Inflammatory macrophage treated with lipopolysaccharide for 1 hour (primary cell): ENCODE measurements at places on chromosomes 4 and X.
A peak's percentile ranks its signal among the peaks of the same experiment; 100 is the strongest.

- DNase-seq = no peak
Observed at GRCh38 chr4:147772459-147772969, 40.6 kb downstream of the ARHGAP10 start.

DNA sequence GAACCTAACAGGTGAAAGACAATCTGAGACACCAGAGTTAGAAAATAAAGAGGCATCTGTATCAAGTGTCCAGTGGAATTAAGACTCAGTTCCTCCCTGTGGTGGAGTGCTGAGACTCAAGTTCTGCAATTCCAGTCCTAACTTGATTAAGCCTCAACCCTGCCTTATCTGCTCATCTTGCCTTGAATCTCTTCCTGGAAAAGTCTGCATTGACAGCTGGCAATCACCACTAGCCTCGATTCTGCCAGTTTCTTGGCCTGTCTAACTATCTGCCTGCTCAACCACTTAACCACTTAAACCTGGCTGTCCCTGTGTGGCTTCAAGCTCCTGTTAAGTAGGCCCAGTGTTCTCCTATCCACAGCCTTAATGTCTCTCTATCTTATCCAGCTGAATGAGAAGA is 22.4 kb upstream of the NEIL3 start:
- no peak for DNase-seq

DNA sequence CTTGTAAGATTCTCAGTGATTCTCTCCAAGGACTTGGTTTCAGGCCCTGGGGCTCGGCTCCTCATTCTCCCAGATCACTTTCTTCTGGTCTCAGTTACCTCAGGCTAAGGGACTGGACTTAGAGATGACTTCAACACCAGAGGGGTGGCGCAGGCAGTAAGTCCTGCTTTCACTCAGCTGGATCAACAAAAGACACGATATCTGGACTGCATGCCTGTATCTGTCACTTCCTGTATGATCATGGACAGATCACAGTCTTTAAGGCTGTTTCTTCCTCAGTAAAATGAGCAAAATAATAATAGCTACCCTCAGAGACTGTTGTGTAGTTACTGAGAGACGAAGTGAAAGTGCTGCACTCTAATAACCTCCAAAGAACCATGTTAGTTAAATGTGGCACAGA is 19.5 kb upstream of the CXCR3 start:
- DNase-seq = no peak

DNA sequence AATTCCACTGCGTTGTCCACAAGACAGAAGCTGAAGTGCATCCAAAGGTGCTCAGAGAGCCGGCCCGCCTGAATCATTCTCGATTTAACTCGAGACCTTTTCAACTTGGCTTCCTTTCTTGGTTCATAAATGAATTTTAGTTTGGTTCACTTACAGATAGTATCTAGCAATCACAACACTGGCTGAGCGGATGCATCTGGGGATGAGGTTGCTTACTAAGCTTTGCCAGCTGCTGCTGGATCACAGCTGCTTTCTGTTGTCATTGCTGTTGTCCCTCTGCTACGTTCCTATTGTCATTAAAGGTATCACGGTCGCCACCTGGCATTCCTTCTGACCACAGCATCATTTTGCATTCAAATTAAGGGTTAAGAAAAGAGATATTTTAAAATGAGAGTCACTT is 115.5 kb downstream of the NFKB1 start:
- no peak for DNase-seq

DNA sequence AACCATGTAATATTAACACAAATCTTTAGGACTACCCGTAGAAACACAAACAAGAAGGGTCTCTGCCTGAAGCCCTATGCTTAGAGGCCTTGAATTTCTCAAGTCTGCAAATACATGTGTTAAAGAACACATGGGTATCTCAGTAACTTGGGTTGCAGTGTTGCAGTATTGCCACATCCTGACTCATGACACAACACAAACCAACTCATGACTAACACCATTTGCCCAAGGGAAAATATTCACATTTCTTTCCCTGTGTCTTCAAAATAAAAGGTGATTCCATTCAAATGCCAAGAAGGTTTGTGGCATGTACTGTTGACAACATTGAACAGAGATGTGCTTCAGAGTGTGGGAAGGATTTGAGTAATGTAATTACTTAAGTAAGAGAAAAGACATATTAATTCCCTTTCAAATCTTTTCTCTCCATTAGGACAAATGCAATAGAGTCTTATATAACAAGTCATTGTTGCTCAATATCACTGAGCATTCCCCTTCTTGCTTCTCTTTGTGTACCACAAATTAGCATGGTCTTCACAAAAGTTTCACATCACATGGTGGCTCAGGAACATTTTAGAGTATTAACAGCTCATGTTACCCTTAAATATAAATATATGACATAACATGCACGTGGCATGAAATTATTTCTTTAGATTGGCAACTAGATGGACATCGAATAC is 487.1 kb downstream of the STPG2 start:
- no peak for DNase-seq

DNA sequence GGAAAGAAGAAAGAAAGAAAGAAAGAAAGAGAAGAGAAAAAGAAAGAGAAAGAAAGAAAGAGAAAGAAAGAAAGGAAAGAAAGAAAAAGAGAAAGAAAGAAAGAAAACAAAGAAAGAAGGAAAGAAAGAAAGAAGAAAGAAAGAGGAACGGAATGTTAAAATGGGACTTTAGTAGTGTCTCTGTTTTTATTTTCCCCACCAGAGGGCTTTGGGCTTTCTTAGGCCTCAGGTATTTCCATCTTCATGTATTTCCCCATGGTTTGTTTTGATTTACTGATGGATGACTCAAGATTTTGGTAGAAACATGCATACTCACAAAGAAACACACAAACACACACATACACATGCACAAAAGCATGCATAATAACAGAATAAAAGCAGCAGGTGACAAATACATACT is 181.2 kb downstream of the AFF2 start:
- no peak for DNase-seq

DNA sequence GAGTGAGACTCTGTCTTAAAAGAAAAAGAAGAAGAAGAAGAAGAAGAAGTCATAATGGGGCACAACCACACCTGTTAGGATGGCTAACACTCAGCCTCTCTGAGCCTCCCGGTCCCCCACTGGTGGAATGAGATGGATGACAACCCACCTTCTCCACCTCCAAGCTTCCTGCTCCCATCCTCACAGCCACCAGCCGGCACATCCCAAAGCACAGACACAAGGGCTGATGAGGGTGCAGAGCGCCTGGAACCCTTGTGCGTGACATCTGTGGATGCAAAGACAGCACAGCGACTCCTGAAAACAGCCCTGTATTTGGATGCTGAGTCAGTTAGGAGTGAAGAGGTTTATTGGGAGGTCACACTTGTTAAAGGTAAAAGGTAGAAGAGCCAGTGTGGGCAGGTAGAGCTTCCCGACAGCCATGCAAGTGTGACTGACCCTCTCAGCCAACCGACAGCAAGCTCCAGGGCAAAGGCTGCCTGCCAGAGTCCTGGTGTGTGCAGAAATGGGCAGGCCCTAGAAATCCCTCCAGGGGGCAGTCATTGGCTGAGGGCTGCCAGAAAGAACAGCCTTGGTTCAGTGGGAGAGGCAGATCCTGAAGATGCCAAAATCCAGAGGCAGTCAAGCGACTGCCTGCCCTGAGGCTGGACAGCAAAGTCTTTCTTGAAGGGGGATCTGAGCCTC is 26.6 kb upstream of the MAN2B2 start:
- DNase-seq = peak; percentile 8

- no peak for DNase-seq
Observed at GRCh38 chr4:137694138-137694537, 161.8 kb upstream of the PCDH18 start.

DNA sequence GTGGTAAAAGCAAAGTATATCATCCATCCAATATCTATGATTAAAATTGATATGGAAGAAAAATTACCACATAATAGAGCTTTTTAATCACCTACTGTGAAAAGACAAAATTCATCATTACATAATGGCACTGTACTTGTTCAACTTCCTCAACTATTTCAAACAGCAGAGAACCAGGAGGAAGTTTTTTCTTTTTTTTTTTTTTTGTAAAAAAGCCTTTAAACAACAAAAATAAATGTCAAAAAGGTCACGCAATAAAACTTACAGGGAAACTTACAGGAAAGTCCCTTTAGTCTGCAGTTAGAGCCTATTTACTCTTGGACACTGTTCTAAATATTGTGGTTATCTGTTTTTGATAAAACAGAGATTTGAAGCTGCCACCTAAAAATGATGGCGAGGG is 4.8 kb downstream of the PDGFC start:
- peak; percentile 68 for DNase-seq

DNA sequence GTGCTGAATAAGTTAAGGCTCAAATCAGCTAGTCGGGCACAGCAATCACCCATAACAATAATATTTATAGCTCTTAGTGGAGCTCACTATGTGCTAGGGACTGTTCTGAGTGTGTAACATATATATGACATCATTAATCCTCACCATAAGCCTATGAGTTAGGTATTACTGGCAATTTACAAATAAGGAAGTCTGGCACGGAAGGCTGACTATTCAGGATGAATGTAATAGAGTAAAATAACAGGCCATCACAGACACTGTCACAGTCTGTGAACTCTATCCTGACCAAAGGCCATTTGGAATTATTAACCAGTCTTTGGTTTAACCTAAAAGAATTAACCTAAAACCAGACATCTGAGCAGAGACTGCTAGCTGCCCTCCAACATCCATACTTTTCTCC is 119.3 kb downstream of the C4orf51 start:
- peak; percentile 28 for DNase-seq

DNA sequence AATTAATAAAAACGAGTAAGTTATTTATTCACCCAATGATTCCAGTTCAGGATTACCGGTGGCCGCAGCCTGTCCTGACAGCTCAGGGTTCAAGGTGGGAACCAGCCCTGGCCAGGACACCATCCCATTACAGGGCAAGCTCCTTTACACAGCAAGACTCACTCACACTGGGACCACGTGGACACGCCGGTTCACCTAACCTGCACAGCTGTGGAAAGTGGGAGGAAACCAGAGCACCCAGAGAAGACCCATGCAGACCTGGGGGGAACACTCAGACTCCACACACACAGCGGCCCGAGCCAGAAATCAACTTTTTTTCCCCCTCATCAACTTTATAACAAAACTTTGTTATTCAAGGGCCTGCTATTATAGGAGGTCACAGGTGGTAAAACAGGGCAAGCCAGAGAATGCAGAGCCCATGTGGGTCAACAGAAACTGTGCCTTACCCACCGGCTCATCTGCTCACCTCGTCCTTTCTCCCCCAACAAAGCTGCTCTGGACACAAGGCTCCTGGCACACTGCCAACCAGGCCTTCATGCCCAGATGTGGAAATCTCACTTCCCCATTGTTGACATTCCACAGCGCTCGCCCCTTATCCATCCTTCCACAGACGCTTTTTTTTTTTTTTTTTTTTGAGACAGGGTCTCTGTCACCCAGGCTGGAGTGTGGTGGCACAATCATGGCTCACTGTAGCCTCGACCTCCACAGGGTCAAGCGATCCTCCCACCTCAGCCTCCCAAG is 8.0 kb upstream of the ODAPH start:
- DNase-seq = peak; percentile 41

DNA sequence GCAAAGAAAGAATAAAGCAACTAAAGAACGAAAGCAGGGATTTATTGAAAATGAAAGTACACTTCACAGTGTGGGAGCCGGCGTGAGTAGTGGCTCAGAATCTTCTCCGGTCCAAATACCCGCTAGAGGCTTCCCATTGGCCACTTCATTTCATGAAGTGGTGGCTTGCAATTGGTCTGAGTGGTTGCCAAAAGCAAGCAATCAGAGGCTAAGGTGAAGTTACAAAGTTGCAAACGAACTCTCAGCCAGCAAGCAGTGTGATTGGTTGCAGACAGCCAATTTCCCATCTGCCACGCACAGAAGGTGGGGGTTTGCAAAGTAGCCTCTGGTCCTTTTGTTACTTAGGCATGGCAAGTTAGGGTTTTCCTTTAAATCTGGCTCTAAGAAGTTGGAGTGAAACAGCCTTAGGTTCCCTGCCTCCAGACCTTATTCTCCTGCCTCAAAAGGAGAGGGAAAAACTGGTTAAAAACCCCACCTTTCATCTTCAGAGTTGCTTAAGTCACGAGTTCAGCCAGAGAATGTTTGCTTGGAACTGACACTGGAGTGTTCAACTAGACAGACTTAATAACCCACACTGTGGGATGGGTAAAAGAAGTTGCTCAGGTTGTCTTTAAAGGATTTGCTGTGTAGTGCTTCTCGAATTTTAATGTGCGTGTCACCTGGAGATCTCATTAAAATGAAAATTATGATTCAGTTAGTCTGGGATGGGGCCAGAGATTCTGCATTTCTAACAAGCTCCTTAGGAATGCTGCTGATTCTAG is 6.9 kb upstream of the CLOCK start:
- DNase-seq = no peak

DNA sequence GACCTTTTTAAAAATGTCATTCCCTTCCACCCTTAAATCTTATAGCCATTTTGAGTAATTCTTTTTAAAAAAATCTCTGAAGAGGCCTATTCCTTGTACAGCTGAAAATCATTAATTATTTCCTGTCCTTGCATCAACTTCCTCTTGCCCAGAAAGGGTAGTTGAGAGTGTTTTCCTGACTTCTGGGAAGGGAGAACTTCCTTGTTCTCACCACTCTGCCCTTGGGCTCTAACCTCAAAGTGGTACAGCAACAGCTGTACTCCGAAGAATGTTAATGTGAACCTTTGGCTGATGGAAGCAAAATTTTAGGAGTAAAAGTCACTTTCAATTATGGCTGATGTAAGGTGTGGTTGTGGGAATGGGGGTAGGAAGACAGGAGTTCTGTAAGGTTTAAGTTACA is 15.1 kb upstream of the FABP2 start:
- peak; percentile 48 for DNase-seq

DNA sequence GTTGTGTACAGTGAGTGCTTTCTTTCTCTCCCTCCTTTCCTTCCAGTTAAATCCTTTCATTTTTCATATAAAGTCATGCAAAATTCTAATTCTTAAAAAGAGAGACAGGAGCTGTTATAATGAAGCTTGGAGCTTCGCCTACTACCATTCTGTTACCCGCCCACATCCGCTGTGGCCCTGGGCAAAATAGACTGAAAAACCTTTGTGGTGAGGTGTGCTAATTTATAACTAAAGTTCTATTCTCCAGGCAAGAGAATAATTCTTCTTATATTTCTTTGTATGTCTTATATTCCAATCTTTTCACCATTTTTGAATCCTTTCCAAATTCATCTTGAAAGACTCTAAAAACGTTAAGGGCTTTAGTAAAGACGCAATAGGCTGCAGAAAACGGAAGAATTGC is 7.0 kb downstream of the QRFPR start:
- DNase-seq = no peak

- no peak for DNase-seq
Observed at GRCh38 chr4:189046642-189047041, 894.0 kb upstream of the FRG1 start.

DNA sequence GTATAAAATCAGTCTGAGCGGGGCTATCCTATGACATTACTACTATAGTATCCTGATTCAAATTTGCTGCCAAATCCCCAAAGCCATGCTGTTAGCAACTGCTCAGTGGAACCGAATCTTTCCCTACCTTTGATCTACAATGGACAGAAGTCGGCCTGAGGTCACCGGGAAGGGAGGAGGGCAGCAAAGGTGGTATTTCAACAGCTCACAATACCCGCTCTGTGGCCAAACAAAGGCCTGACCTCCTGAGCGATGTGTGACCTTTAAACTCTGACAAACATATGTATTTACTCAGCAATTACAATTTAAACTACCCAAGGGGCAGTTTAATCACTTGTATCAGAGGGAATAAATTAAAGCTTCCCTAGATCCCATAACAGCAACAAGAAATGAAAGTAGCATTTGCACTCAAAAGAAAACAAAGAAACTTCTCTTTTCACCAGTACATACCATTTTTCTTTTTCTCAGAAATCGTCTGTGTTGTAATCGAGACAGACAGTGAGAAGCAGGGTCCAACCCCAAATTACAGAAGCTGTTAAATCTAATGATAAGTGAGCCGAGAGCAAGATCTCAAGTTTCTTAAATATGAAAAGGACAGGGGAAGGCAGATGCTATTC is 11.6 kb upstream of the TMEM128 start:
- DNase-seq = no peak

- DNase-seq = no peak
Observed at GRCh38 chrX:46572340-46572936, 1.1 kb upstream of the CHST7 start.
